CD4-positive, alpha-beta T cell treated with Interleukin-1 beta for 1 hour (primary cell): ENCODE measurements at places on chromosomes 2 and 18.

DNA sequence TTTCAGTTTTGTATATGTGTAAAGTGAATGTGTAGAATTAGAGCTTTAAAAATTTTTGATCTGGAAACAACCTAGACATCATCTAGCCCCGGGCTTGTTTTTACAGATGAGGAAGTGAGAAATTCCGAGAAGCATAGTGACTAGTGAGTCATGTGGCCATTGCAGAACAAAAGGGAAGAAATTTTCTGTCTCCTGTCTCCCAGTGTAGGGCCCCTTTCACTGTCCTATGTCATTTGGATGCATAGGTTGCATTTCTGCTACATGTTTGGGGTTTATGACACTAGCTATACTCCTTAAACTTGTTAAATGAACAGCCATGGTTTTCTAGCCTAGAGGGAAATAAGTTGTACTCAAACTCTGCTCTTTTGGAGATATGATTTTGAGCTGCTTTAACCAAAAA is 84.6 kb downstream of the PLCL1 start:
- DNase-seq, result peak; percentile 47

DNA sequence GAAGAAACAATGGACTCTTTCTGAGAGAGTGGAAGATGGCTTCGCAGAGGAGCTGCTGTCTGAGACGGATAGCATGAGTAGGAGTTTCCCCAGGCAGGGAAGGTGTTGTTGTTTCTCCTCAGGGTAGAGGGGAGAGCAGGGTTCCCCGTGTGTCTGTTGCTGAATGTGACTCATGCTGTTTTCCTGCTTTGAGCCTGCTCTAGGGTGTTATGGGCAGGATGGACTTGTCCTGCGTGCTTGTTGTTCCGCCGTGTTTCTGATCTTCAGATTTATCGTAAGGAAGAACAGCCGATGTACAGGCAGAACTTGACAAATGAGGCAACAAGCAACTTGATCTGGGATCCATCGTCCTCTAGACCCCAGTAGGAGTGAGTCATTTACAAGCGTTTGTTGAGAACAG is 19.7 kb upstream of the MYCN start:
- no peak for DNase-seq

GRCh38 chr2:127609818-127610217 is 36.1 kb upstream of the GPR17 start:
- no peak for DNase-seq

DNA sequence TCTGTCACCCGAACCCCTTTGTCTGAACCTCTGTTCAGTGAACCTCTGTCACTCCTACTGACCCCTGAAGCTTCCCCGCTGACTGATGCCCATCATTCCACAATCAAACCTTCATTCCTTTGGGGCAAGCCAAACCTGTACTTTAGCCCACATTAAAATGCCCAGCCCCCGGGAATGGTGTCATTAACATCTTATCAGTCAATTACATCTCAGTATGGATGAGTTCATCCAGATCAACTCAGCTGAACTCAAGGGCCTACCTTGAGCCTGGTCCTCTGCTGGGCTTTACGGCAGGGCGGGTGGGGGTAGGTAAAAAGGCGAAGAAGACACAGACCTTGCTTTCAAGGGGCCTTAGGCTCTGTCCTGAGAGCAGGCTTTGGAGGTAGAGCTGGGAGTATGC is 154.4 kb upstream of the SMAD2 start:
- DNase-seq, result no peak

GRCh38 chr2:16400127-16400623 is 265.5 kb downstream of the CYRIA start:
- DNase-seq, result no peak

- DNase-seq, result no peak
Measured at GRCh38 chr2:10873171-10873570, 38.6 kb upstream of the KCNF1 start.

DNA sequence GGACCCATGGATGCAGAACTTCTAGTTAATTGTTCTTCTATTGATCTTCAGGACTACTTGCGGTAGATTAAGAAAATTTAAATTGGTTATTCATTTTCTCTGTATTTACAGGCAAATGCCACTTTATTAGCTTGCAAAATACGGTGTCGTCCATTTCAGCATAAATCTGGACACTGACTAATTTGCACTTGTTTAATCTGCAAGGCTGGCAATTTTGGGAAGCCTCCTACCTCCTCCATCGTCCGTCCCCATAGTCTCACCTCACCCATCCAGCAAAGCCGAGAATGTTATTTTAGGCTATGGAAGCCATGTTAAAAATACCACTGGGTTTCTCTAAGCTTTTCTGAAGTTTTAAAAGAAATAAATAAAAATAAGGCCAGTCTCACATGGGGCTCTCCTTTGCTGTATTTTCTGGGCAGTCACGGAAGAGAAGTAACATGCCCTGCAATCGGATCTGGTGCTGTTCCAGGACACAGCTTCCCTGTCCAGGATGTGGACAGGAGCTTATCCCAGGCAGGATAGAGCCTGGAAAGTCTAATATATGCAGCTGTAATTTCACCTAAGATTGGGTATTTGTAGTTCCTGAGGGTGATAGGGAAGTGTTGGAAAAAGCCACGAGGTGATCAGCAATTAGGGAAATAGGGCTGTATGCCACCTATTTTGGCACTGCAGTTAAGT is 17.4 kb downstream of the TMEM178A start:
- no peak for DNase-seq

DNA sequence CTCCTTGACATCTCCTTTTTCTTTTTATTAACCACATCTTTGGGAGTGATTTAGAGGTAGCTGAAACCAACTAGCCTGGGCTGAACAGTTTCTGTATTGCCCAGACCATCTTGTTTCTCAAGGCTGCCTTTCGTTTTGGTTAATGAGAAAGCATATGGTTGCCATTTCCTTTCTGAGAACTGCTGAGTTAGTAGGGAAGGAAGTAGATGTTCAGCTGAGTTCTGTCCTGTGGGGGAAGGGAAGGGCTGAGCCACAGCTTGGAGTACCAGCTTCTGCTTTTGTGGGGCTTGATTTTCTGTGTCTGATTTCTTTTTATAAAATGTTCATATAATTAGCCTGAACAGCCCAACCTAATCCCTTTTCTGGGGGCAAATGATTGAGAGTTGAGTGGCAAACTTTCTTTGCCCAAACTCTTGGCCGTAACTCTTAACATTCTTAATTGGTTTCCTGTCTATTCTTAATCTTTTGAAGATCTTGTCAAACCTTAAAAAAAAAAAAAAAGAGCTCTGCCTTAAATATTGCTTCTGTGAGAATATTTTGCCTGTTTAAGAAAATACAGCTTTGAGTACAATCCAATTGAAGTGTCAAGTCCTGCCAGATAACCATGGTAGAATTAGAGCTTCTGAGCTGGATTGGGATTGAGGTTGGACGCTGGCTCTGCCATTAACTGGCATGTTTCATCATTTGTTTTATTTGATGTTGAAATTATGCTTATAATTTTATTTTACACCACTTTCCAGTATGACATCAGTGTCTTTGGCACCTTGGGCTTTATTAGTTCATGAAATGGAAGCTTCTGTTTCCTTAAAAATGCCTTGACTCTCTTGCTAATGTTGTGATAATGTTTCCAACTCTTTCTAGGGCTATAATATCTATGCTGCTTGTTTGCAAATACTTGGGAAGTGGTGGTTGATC is 1.9 kb upstream of the NABP1 start:
- peak; percentile 84 for DNase-seq

GRCh38 chr2:172710584-172711047 is 25.0 kb upstream of the RAPGEF4 start:
- DNase-seq, result no peak

DNA sequence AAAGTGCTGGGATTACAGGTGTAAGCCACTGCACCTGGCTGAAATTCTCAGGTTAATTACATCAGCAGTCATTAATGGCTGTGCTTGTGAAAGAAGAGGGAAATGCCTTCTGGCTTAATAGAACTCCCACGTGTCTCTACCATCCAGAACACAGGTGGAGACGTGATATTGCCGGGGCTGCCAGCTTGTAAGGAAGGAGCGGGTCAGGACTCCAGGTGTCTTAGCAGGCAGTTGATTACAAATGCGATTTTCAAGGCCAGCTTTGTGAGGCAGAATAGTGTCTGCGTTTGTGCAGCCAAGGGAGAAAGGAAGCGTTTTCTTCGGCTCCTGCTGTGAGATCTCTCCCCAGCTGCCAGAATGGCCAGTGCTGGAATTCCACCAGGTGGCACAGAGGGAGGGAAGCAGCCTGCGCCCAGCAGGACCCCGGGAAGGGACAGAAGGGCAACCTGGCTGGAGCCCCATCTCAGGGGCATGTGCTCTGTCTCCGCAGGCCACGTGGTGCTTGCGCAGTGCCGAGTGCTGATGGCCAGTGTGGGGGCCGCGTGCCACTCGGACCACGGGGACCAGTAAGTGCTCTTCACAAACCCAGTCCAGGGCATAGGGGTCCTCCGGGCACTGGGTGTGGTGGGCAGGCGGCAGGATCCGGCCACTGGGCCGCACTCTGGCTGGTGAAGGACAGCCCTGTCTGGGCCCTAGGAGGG is 3.7 kb upstream of the ESPNL start:
- DNase-seq, result no peak
